T-helper 1 cell (primary cell): ENCODE measurements at places on chromosomes 6 and 20.

- no peak for DNase-seq
Observed at GRCh38 chr6:134870677-134871498, 79.0 kb downstream of the ALDH8A1 start.

DNA sequence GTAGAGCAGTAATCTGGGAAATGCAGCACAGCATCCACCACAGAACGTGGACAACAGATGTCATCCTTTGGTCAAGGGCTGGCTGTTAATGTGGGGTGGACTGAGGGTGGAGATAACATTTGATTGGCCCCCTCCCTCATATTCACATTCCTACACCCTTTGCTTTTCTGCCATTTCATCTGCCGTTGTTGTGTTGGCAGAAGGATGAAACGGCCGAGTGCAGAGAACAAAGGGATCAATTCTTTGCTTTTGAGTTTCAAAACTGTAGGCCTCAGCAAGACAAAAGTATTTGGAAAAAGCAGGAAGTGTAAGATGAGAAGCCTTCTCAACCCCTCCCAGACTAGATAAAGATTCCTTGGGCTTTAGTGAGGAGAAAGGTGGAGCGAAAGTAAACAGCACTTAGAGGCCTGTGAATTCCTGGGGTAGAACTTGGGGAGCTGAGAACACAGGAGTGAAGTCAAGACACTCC lies 74.2 kb upstream of the PHIP start:
- DNase-seq, result no peak

- DNase-seq, result no peak
Observed at GRCh38 chr20:49685161-49685601, 28.5 kb downstream of the B4GALT5 start.

- DNase-seq, result no peak
Observed at GRCh38 chr6:68880050-68880813, 245.2 kb downstream of the ADGRB3 start.

GRCh38 chr6:165664559-165665383 lies 1.7 kb upstream of the PDE10A start:
- DNase-seq, result no peak

GRCh38 chr6:15941168-15941567 lies 187.7 kb upstream of the MYLIP start:
- DNase-seq, result no peak

DNA sequence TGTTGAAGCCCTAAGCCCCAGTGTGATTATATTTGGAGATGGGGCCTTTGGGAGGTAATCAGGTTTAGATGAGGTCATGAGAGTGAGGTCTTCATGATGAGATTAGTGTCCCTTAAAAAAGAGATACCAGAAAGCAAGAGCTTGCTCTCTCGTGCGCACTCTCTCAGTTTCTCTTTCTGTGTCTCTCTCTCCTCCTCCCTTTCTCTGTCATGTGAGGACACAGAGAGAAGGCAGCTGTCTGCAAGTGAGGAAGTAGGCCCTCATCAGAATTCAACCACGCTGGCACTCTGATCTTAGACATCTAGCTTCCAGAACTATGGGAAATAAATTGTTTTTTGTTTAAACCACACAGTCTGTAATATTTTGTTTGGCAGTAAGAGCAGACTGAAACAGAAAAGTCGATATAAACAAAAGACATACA lies 180.5 kb downstream of the IBTK start:
- DNase-seq, result no peak

- DNase-seq, result no peak
Observed at GRCh38 chr6:43883847-43884651, 114.0 kb downstream of the VEGFA start.

GRCh38 chr20:44686934-44687333 lies 28.2 kb upstream of the CCN5 start:
- no peak for DNase-seq

GRCh38 chr20:51641866-51642265 lies 99.3 kb upstream of the NFATC2 start:
- DNase-seq, result no peak

GRCh38 chr6:8278562-8278961 lies 156.8 kb downstream of the SLC35B3 start:
- DNase-seq, result no peak
